ENCODE measurements at places on chromosomes 16 and 17.

DNA sequence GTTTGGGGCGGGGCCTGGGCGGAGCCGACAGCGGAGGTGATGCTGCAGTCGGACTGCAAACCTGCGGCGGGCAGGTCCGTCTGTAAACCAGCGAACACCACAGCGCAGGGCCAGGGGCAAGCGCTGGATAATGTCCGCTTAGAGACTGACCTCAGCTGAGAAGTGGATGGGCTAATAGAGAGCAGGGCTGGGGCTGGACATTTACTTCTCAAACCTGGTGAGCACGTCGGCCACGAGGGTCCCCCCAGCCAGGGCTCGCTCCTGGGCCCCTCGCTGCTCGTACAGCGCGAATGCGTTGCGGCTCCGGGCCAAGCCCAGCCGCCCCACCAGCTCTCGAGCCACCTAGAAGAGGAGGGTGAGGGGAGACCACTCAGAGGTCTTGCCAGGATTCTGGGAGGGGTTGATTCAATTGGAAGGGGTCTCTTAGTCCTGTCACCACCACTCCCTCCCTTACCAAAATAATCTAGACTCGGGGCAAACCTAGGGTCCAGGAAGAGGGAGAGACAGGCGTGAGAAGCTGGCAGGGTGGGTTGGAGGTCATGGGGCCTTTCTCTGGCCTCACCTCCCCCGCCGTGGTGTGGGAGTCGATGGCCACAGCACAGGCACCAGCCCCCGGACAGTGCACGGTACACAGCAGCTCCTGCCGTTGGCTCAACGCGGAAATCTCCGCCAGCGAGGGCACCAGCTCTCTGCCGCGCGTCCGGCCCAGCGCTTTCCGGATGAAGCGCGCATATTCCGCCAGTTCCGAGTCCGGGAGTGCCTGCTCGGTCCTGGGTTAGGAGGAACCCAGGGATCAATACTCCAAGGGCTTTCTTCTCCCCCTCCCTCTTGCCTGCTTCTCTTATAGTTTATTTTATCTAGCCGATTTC, 5.8 kb downstream of the PLEKHH3 start:
- DNase-seq, result no peak

- no peak for DNase-seq
These were observed 12.7 kb downstream of the MYO18A start for GRCh38 chr17:29167393-29168078.

GRCh38 chr17:74088934-74089329, 114.5 kb upstream of the RPL38 start:
- DNase-seq, result no peak

- no peak for DNase-seq
These were observed 158.2 kb upstream of the MAF start for GRCh38 chr16:79758615-79759346.

- no peak for DNase-seq
These were observed 227.5 kb downstream of the SPECC1 start for GRCh38 chr17:20236578-20237227.

DNA sequence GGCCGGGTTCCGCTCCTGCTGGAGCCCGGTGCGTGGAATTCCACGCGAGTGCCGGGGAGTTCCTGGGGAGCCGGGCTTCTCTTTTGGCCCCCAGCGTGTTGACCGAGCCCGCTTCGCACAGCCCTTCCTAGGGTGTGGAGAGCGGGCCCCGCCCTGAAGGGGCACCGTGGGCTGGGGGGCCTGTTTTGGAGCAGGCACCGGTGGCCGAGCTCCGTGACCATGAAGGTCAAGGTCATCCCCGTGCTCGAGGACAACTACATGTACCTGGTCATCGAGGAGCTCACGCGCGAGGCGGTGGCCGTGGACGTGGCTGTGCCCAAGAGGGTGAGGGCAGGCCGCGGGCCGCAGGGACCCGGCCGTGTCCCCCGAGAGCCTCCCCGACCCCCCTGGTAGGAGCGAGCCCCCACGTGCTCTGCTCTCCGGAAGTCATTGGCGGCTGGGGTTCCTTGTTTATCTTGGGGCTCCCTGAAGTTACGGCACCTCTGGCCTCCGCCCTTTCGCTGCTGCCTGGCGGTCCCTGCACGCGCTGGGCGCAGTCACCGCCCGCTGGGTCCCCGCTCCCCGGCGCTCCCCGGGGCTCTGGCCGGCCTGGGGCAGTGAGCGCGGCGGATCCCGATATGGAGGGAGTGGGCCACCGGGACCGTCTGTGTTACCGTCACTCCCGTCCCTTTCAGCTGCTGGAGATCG, 528 bp downstream of the HAGHL start:
- no peak for DNase-seq

DNA sequence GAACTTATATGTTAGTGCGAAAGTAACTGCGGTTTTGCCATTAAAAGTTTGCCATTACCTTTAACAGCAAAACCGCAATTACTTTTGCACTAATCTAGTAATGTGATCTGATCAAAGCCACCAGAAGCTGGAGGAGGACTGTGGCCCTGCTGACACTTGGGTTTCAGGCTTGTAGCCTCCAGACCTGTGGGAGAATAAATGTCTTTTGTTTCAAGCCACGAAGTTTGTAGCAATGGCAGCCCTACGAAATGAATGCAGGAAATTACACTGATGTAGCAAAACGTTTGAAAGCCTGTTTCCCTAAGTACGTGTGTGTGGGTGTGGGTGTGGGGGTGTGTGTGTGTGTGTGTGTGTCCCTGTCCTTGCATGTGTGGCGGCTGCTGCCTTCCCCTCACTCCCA, 66.6 kb downstream of the WSB1 start:
- DNase-seq, result no peak

DNA sequence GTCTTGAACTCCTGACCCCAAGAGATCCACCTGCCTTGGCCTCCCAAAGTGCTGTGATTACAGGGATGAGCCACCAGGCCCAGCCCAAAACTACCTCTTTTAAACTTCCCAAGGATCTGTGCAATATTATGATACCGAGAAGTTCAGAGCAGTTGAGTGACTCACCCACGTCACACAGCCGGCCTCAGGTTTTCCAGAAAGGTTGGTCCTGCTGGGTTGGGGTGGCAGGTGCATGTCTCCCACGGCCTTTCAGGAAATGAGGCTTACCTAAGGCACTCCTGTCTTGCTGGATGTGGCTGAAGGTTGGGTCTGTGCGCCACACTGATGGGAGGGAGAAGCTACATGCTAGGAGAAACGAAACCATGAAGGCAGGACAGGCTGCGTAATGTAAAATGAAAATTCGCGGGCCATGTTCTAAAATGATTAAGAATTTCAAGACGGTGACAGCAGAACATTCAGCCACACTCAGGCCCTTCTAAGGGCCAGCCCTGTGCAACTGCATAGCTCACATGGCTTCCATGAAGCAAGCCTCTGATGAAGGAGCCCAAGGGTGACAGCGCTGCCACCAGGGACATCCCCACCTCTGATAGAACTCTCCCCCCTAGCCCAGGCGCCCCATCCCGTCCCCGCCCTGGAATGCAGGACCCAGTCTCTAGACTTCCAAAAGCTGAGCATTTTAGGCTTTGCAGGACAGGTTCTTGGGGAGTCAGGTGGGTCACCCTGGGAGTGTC, 6.6 kb upstream of the GLIS2 start:
- DNase-seq, result no peak

DNA sequence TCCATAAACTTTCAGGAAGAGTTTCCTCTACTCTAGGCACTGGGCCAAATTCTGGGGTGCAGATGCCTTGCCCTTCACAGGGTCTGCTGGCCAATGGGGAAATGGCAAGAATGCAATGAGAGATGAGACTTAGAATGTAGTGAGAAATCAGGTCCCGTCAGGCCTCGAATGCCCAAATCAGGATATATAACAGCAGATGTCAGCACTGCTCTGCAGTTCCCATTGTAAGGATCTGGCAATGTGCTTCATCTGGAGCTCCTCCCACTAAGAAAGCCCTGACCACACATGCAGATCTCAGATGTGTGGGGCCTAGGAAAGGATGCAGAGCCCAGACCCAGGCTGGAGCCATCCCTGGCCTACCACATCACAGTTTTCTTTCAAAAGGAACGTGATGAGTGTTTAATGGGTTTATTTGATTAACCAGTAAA, 13.9 kb upstream of the LPCAT2 start:
- DNase-seq, result no peak

GRCh38 chr17:16820979-16821543, 131.0 kb downstream of the CCDC144A start:
- no peak for DNase-seq

DNA sequence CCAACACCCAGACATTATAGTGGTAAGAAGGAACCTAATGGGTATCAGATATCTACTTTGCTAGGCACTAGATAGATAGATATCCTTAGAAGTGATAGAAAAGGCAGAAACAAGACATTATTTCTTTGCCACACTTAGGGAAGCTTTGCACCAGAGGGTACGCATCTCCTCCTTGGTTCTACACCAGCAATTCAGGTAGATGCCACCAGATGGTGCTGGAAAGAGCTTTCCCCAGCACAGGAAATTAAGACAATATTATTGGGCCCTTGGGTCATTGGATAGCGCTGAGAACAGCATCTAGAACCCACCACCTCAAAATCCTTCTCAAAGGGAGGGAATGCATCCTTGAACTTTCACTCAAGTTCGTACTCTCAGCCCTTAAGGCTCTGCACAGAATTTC, 173.8 kb upstream of the CCL2 start:
- no peak for DNase-seq

DNA sequence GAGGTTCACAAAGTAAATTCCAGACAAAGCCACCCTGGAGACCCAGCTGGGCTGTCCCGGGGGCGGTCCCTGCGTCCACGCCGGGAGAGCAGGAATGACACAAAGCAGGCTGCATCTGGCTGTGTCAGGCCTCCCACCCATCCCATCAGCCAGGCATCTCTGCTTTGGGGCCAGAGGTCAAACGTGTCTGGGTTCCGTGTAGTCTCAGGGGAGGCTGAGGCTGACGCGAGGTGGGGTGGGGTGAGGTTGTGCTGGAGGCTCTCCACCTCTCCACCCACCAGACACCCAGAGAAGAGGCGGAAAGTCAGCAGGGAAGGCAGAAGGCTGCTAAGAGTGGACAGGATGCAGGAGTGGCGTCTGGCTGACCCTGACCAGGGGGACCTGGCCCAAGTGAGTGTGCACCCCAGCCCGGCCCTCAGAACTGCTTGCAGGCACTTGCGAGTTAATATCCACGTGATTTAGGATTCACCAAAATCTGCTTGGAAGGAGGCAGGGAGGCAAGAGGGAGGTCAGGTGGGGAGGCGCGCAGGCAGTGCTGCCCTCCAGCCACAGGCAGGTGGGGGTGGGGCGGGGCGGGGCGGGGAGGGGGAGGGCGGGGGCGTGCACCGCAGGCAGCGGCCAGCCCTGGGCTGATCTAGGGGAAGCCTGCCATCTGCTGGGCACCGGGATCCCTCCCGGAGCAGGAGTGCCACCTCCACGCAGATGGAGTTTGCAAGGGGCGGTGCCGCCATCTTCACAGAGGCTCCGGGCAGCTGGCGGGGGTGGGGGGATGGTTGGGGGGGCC, 44.3 kb downstream of the TBC1D16 start:
- peak; percentile 57 for DNase-seq

GRCh38 chr16:1791256-1791942, 2.1 kb downstream of the IGFALS start:
- DNase-seq, result no peak

- DNase-seq, result no peak
These were observed 1025.2 kb downstream of the CDH11 start for GRCh38 chr16:64096689-64097088.

GRCh38 chr16:85330694-85331188, 218.5 kb upstream of the CIBAR2 start:
- DNase-seq, result no peak

- DNase-seq, result no peak
These were observed 41.7 kb downstream of the SEC14L1 start for GRCh38 chr17:77182205-77183172.

- DNase-seq, result no peak
These were observed 290.2 kb upstream of the ERCC4 start for GRCh38 chr16:13629704-13630103.

DNA sequence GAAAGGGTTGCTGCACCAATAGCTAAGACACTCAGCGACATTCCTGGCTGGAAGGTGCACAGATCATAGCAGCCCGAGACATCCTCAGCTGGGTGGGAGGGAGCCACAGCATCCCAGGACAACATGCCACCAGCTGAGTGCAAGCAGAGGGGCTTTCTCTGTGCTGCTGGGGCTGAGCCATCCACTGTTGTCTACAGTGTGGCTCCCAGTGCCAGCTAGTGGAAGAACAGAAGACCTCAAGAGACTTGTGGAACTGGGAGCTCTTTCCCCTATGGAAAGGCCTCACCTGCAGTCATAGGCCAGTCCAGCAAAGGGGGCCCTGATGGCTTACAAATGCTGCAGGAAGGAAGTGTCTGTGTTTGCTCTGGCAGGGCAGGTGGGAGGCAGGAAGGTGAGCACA, 131.0 kb downstream of the C16orf78 start:
- no peak for DNase-seq

DNA sequence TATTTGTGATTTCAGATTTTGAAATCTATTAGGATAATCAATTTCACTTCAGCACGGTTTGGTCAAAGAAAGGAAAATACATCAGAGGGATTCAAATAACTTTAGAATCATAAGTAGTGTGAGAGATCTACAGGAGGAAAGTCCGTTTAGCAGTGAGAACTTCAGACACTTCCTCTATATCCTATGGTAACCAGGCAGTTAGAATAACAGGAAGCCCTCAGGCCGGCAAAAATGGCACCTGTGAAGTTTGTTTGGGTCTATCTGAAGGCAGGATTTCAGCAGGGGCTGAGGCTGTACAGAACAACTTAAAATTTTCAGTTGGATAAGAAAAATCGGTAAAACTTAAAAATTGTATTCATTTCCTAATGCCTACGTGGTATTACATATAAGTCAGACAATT, 24.9 kb downstream of the KCNJ16 start:
- DNase-seq, result no peak

DNA sequence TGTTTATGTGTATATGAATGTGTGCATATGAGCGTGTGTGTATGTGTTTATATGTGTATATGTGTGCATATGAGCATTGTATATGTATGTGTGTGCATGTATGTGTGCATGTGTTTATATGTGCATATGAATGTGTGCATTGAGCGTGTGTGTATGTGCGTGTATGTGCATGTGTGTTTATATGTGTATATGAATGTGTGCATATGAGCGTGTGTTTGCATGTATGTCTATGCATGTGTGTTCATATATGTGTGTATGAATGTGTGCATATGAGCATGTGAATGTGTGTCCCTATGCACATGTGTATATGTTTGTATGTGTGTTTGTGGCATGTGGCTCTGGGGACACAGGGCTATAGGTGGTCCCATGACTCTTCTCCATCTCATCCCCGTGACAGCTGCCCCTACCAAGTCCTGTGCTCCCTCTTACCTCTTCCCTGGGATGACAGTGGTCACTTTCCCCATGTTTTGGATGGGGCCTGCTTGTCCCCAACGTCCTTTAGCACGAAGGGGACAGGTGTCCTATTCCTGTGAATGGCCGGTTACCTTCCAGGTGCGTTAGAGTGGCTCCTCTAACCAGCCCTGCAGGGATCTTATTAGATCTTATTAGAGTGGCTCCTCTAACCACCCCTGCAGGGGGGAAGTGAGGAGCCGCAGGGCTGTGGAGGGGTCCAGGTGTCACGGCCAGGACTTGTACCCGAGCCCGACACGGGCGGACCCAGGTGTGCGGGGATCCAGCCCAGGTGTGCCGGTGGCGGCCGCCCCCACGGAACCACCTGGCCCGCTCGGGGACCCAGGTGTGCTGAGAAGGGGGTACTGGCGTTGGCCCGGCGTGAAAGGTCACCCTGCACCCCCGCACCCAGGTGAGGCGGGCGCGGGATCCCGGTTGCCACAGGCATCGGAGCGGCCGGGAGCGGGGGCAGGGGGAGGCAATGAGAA, 105.6 kb downstream of the SEC14L1 start:
- DNase-seq, result no peak
